Mesangial cell (primary cell): ENCODE measurements at places on chromosomes 3 and 15. TPM values are rescaled to one million over a fixed set of nuclear protein-coding genes. Genes with fewer than 3 reads are reported as not detected.

Gene GABRA5
- total RNA-seq: 0.25 and 0.33 TPM in 2 replicates

Gene DNAH1
- 0.16 and 2.0 TPM in 2 replicates for total RNA-seq

Gene SCN5A
- 0.76 and 2.9 TPM in 2 replicates for total RNA-seq

Gene MASP1
- not detected in 2 replicates for total RNA-seq

Gene HRH1
- total RNA-seq: 8.1 and 35.2 TPM in 2 replicates

Gene SEMA3F
- 23.8 and 42.1 TPM in 2 replicates for total RNA-seq

Gene SCG5
- 17.3 and 58.6 TPM in 2 replicates for total RNA-seq

Gene PLOD2
- 37.3 and 64.9 TPM in 2 replicates for total RNA-seq

Gene SCAANT1
- not detected in 2 replicates for total RNA-seq

Gene POLQ
- 1.0 and 5.9 TPM in 2 replicates for total RNA-seq

Gene CPN2
- total RNA-seq: not detected in 2 replicates

Gene AQR
- total RNA-seq: 13.9 and 15.8 TPM in 2 replicates

Gene ITIH4
- total RNA-seq: 0.63 TPM in 1 of 2 replicates, not detected in the other

Gene RGMA
- total RNA-seq: 0.98 and 2.5 TPM in 2 replicates

Gene KCNMB2
- total RNA-seq: 0.13 TPM in 1 of 2 replicates, not detected in the other

Gene RNF7
- 47.8 and 71.4 TPM in 2 replicates for total RNA-seq

Gene SOX14
- total RNA-seq: not detected in 2 replicates

Gene MON1A
- 11.5 and 17.9 TPM in 2 replicates for total RNA-seq

Gene ACTRT3
- total RNA-seq: 2.6 and 3.3 TPM in 2 replicates

Gene CHMP2B
- total RNA-seq: 17.1 and 21.5 TPM in 2 replicates

Gene PCSK6
- total RNA-seq: 0.13 and 0.81 TPM in 2 replicates

Gene MKRN2
- total RNA-seq: 28.4 and 33.2 TPM in 2 replicates

Gene GPR171
- not detected in 2 replicates for total RNA-seq

Gene IGSF11
- under 0.01 TPM in 1 of 2 replicates, not detected in the other for total RNA-seq

Gene FRMD5
- 8.5 and 10.8 TPM in 2 replicates for total RNA-seq

Gene GABRR3
- total RNA-seq: not detected in 2 replicates

Gene IP6K1
- total RNA-seq: 32.9 and 51.1 TPM in 2 replicates
